ENCODE measurements at places on chromosomes 2 and 18.

GRCh38 chr2:217058791-217059755, 199.2 kb upstream of the TNP1 start:
- no peak for DNase-seq

DNA sequence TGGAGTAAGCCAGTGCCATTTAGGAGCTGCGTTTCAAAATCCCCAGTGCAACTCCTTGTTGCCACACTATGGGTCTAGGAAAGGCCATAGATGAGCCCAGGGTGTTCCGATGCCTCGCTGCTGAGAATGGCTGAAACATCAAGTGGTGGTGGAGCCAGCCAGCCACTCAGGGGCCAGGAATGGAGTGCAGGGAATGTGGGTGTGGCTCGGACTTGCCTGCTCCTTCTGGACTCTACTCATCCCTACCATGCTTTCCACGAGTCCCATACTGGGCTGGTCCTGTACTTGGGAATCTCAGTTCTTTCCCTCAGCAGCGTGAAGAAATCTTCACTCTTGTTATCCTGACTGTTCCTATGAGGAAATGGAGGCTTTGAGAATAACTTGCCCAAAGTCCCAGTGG, 143.5 kb downstream of the INSIG2 start:
- DNase-seq: no peak

- DNase-seq: no peak
Measured at GRCh38 chr18:26868968-26869586, 3.6 kb upstream of the AQP4 start.

DNA sequence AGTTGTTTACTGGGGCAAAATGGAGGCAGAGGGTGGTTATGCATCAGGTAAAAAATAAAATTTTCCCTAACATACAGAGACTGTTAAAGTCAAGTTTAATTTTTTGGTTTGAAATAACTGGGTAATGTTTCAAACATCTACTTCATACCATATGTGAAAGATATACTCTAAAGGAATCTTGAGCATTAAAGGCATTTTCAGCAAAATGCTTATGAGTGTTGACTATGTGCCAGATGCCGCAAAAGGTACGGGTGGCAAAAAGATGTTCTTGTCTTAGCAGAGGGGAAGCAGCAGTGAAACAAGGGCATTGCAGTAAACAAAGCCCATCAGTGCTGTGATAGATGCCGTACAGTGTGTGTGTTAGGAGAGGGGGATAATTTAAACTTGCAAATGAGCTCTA, 263.1 kb upstream of the ID2 start:
- no peak for DNase-seq

- DNase-seq: no peak
Measured at GRCh38 chr2:36255863-36256262, 99.7 kb upstream of the CRIM1 start.

- no peak for DNase-seq
Measured at GRCh38 chr2:165219481-165219880, 15.6 kb upstream of the SCN3A start.

- DNase-seq: no peak
Measured at GRCh38 chr2:188243381-188243780, 48.3 kb upstream of the GULP1 start.

GRCh38 chr18:63097178-63097577, 222.4 kb downstream of the BCL2 start:
- no peak for DNase-seq

DNA sequence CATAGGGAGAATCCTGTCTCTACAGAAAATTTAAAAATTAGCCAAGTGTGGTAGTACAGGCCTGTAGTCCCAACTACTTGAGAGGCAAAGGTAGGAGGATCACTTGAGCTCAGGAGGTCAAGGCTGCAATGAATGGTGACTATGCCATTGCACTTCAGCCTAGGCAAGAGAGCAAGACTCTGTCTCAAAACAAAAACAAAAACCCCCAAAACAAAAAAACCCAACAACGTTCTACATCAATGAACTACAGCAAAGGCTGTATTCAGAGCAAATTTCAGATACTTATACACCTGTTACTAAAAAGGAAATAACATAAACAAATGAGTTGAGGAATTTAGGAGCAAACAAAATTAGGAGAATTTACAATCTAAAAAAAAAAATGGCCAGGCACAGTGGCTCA, 22.6 kb downstream of the YES1 start:
- DNase-seq: no peak

GRCh38 chr2:236833501-236834073, 252.1 kb upstream of the COPS8 start:
- no peak for DNase-seq

DNA sequence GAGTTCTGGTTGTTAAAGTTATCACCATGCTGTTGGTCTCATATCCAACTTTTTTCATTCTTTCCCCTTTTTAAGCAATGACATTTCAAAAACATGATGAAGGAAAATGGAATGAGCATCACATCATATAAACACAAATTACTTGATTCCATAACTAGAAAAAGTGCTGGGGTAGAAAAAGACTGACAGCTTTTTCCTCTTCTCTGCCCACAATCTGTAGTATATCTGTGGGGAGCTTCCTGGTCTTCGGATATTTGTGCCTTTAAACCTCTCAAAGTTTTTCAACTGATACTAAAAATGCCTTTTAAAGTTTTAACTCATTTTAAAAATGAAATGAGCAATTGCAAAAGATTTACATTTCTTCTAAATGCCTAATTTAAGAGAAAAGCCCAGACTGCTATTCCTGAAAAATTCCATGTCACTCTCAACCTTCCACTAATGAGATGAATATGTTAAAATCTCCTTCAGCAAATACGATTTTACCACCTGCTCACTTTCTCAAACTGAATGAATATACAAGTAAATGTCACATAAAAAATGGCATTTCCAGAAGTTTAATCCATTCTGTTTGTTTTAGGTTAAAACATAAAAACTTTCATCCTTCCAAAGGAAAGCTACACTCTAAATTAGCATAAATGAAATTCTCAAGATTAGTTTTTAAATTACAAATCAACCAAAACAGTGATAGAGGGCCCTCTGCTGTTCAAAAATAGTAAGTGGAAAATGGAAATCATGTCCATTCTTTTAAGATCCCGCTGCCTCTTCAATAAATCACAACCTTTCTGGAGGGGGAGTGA, 2.1 kb downstream of the DNAH7 start:
- peak; percentile 39 for DNase-seq

- DNase-seq: peak; percentile 24
Measured at GRCh38 chr2:189407281-189408209, 33.7 kb upstream of the WDR75 start.

- DNase-seq: no peak
Measured at GRCh38 chr18:63213936-63214671, 105.5 kb downstream of the BCL2 start.

- DNase-seq: no peak
Measured at GRCh38 chr18:7608174-7608550, 41.0 kb downstream of the PTPRM start.

DNA sequence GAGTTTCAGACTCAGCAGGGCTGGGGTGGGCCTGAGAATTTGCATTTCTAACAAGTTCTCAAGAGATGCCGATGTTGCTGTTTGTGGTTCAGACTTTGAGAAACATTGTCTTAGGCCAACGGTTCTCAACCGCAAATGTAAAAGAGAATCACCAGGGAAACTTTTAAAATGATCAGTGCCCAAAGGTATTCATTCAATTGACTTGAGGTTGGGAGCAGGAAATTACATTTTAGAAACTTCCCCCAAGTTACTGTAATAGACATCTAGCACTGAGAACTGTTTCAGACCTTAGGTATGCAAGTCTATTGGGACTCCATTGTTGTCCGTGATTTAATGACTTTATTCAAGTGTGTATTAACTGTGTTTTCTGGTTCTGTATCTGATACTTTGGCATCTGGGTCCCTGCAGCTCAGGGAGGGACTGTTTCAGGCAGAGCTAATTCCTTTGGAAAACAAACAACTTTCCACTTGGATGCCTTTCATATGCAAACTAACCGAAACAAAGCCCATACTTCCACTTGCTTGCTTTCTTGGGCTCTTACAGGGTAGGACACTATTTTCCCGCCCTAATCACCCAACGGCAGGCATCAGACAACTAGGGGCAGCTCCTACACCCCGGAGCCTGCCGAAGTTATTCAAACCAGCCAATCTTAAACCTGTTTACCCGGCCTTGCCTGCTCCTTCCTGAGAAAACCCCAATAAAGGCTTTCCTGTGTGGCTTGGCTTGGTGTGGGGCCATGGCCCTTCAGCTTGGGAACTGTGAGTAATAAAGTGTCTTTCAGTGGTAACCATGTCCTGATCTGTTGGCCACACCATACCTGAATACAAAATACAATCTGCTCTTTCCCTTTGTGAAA, 97.6 kb downstream of the POLE4 start:
- no peak for DNase-seq

DNA sequence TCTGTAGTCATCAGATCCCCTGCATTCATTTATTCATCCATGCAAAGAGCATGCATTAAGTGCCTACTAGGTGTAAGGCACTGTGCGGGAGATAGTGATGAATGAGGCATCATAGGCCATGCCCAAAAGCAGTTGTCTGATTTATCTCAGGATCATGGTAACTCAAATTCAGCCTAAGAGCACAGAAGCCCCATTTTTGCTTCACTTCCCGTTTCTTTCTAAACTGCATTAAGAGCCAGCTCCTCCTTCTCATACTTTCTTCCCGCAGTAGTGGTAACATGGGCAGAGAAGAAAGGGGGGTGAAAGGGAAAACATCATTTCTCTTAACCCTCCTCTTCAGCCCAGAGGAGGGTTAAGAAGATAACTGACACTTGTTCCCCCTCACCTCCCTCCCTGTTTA, 2.9 kb downstream of the GPR45 start:
- no peak for DNase-seq

DNA sequence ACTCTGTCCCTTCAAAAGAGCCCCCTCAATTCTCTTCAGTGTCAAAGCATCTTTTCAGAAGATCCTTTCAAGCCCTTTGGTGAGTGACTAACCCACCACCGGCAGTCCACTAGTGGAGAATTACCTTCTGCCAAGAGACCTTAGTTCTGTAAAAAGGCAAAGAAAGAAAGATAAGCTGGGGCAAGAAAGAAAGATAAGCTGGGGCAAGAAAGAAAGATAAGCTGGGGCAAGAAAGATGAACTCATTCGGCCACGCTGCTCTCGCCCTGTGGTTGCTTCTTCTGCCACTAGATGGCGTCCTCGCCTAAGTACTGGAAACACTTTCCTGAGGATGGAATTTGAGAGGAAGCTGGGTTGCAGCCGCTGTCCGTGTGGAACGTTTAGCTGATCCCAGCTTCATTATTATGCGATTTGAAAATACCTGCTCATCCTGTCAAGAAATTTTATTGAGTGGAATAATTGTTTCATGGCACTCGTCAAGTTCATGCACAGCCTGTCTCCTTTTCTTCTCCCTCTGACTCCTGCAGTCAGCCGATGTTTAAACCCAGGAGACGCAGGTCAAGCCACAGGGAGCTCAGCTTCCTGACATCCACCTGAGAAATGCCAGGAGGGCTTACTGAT, 17.3 kb upstream of the ANXA4 start:
- DNase-seq: peak; percentile 71

DNA sequence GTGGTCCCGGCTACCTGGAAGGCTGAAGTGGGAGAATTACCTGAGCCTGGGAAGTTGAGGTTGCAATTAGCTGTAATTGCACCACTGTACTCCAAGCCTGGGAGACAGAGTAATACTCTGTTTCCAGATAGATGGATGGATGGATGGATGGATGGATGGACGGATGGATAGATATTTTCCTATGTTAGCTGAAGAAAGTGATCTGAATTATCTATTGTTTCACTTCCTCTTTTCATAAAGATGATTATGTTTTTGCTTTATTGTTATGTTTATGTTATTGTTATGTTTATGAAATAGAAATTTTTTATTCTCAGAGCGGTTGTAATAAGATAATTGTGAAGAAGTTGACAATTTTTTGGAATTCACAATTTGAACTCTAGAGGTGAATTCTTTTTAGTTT, 33.3 kb upstream of the TTC27 start:
- DNase-seq: no peak

GRCh38 chr2:179861416-179862067, at the start of gene ZNF385B:
Gene ZNF385B, minus strand, starts transcription at chr2:179861612.
- peak; percentile 30 for DNase-seq

DNA sequence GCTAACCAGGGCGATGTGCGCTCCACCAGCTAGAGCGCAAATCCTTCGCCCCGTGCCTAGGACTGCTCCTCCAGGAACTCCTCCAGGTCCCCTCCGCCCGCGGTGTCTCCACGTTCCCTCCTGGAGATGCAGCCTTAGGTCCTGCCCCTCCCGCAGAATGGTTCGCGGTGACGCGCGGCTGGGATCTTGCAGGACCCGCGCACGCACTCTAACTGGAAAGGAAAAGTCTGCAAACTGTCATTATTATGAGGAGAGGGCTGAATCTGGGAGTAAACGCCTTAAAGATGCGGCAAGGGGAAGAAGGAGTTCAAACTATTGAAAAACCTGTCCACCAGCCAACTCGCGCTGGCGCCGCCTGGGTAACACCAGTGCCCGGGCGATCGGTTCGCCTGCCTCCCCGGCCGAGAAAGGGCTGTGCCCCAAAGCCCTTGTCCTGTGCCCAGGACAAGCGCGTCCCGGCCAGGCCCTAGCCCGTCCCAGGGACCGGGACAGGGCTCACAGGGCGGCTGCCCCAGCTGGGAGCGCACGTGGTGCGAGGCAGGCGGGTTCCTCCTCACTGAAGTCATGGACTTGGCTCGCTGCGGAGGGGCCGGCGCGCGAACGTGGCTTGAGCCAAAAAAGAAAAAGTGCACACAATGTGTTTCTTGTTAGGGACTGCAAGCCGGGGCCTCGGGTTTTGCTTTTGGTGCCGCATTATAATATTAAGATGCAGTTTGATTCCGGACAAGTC, 5.5 kb upstream of the ID2 start:
- no peak for DNase-seq

DNA sequence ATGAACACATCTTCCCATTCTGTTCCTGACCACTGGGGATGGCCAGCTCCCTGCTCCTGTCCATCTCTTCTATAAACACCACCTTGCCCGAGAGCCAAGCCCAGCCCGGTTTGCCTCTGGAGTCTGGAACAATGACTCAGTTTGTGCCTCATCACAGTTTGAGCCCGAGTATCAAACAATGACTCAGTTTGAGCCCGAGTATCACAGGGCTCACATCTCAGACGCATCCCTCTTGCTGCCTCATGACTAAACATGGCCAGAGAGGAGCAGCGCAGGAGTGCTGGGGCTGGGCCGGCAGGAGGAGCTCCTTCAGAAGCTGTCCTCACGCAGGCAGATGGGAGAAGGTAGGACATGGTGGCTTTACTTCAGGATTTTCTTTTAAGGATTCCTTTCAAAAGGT, 68.7 kb downstream of the PXDN start:
- DNase-seq: no peak

- DNase-seq: peak; percentile 66
Measured at GRCh38 chr2:8682719-8683667, 1.1 kb downstream of the ID2 start.

DNA sequence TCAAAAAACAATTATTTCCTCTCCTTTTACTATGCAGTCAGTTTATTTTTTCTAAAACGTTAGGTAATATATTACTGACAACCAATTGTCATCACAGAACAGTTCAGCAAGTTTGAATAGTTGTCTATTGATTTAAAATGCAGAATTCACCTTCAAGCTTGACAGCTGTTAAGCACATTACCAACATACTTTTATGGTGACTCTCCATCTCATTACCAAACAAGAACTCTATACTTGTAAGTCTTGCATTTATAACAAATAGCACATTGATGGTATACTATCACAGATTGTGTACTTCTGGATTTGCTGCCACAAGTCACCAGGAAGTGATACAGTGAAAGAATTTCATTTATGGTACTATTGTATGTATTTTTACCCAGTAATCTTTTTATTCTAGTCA, 99.4 kb upstream of the PPP1CB start:
- DNase-seq: no peak
